ENCODE measurements at places on chromosomes 1 and 21. TPM values are rescaled to one million over a fixed set of nuclear protein-coding genes. Genes with fewer than 3 reads are reported as not detected.

DNA sequence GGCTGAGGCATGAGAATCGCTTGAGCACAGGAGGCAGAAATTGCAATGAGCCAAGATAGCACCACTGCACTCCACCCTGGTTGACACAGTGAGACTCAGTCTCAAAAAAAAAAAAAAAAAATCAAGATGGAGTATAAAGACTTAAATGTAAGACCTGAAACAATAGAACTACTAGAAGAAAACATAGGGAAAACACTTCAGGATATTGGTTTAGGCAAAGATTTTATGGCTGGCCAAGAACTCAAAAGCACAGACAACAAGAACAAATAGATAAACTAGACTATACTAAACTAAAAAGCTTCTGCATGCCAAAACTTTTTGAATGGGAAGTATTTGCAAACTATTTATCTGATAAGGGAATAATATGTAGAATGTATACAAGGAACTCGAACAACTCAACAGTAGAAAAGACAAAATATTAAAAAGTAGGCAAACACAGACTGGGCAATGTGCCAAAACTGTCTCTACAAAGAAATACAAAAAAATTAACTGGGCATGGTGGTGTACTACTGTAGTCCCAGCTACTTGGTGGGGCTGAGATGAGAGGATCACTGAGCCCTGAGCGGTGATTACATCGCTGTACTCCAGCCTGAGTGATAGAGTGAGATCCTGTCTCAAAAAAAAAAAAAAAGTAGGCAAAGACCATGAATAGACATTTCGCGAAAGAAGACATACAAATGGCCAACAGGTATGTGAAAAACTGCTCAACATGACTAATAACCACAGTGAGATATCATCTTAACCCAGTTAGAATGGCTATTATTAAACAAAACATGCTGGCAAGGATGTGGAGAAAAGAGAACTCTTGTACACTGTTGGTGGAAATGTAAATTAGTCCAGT lies 25.3 kb downstream of the DTL start:
- no peak for DNase-seq

DNA sequence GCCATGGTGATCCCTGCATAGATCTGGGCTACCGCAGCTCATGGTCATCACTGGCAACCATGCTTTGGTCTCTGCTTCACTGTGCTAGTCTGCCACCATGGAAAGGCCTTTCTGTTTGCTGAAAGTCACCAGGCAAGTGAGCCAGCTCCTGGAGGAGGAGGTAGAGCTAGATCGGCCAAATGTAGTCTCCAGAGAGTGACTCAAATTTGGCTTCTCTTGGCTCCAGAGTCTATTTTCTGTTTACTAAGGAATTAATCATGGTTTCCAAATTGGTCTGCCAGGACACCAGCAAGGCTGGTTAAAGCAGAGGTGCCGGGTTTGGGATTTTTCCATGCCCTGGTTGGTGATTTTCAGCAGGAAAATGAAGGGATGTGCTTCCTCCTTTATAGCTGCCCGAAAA lies 52.7 kb upstream of the IVNS1ABP start:
- DNase-seq: no peak

Gene NHLH2
- total RNA-seq: not detected

Gene AKR7A3
- total RNA-seq: 2.6 TPM

GRCh38 chr1:198873696-198874230 lies 234.9 kb downstream of the PTPRC start:
- DNase-seq: no peak

GRCh38 chr21:29017639-29018237 lies 1.4 kb downstream of the RWDD2B start:
- peak; percentile 30 for DNase-seq

DNA sequence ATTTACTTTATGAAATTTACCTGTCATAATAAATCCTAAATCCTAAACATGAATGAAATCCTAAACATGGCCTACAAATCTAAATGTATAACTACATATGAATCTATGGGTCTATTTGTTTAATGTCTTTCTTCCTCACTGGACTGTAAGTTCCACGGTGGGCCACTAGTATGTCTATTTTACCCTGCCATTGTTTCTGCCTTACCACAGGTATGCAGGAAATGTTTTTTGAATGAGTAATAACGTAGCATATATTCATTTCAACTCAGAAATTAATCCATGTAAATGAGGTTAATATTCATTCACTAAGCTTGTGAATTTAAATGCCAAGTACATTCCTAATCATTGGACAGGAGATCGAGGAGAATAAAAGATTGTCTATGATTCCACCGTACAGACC lies 35.3 kb downstream of the B3GALNT2 start:
- DNase-seq: no peak

DNA sequence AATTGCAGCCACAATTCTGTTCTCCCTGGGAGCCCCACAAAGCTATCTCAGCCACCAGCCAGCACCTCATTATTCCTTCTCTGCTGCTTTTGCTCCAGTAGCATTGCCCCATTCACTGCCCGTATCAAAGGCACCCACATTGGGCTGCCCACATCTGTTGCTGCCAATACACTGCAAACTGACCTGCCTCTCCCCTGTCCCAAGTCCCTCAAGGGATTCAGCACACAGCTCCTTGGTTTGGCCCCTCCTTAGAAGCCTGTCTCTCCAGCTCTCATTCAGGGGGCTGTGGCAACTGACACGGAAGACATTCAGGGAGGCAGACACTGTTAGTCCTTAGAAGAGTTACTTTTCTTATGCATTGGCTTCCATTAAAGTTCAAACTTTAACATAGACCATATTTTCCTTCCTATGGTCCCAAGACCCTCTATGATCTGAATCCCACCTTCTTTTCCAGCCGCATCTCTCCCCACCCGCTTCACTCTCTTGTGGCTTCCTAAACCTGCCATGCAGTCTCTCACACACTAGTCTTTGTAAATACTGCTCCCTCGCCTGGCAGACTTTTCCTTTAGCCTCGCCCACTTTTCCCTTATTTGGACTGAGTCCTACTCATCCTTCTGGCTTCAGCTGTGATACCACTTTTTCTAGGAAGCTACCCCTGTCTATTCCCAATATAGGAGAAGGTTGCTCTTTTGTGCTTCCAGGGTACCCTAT lies 19.3 kb upstream of the KLHDC8A start:
- DNase-seq: no peak

DNA sequence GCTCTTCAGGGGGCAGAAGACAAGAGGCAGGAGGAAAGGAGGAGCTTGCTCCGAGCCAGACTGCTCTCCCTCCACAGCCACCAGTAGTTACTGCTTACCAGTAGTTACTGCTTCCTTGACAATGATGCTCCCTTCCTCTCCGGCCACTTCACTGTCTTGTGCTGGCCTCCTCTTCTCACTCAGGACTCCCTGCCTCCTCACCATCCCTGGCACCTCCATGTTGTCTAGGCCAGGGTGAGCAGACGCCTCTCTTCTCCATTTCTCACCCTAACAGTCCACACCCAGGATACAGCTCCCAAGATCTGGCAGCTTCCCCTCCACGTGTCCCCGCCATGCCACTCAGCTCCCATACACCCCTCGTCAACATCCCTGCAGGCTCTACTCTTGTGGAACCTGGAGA lies 82.4 kb upstream of the TLR5 start:
- no peak for DNase-seq

GRCh38 chr1:172373864-172374263 lies 46.6 kb upstream of the C1orf105 start:
- no peak for DNase-seq

DNA sequence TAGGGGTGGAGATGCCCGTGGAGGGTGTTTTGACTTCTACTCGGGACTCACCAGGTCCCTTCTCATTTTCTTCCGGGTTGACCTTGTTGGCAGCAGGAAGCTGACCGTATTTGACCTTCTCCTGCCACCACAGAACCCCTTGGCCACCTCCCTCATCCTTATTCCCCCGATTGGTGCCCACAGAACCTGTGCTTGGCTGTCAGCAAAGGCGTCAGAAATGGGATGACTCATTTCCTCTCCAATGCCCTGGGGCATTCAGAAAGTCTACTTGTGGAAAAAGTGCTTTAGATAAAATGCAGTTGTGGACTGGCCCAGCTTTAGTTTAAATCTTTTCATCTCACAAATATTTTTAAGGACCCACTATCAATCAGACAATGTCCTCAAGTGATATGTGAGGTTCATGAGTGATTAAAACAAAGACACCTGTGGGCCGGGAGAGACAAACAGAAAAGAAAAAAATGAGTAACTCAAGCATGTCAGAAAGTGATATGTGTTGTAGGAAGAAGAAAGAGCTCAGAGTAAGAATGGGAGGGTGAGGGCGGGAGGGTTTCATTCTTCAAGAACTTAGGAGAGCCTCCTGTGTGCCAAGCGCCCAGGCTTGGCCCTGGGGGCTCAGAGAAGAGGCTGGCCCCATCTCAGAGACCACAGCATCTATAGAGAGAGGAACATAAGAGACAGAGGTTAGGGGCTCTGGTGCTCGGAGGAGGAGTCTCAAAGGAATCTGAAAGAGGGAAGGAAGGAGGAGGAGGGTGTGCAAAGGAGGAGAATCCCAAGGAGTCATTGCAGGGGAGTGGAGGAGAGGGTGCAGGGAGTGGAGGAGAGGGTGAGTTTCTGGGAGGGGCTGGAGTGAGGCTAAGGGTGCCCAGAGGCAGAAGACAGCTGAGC lies 221.6 kb upstream of the VAMP3 start:
- no peak for DNase-seq

DNA sequence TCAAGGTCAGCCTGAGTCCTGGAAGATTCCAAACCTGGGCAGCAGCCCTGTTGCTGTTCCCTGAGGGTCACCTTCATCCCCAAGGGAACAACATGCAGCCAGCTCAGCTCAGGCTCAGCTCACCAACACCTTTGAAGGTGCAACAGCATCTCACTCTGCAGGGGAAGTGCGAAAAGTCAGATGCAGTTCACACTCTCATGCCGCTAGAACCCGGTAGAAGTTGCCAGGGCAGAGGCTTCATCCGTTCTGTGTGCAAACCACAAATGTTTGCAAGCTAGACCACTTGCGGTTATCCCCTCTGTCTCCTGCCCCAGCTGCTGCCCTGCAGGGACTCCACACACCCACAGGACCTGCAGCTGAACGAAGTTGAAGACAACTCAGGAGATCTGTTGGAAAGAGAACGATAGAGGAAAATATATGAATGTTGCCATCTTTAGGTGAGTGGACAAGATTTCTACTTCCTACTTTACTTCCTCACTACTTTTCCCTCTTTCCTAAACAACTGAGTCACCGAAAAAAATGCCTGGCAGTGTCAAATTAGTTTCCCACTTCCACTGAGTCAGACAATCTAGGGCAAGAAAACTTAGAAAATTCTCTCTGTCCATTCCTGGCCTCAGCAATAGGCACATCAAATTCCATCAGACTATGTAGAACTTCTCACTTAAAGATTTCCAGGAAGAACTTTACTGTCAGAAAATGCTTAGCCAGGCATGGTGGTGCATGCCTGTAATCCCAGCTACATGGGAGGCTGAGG lies 1.8 kb upstream of the FCRL6 start:
- no peak for DNase-seq

- no peak for DNase-seq
Observed at GRCh38 chr1:94798462-94798861, 21.7 kb upstream of the SLC44A3 start.

GRCh38 chr1:14881775-14882672 lies 271.5 kb upstream of the TMEM51 start:
- DNase-seq: peak; percentile 88
